ENCODE measurements at places on chromosomes 5 and 9.

GRCh38 chr5:134143944-134144941 is 29.8 kb downstream of the TCF7 start:
- DNase-seq: no peak

DNA sequence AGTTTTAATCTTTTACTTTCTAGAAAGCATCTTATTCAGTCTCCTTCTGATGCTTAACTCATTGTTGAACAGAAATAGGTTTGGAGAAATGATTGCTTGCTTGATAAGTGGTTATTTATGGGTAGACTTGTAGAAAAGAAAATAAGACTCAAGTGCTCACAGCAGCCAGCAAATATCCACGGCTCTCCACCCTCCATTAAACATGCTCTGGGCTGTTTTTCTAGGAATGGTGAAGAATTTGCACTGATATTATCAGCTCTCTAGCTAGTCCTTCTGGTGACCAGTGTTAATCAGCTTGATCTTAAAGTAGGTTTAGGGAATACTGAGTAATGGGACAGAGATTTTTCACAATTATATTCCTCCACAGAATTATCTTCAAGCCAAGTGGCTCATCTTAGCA is 60.6 kb downstream of the SLC1A3 start:
- no peak for DNase-seq

DNA sequence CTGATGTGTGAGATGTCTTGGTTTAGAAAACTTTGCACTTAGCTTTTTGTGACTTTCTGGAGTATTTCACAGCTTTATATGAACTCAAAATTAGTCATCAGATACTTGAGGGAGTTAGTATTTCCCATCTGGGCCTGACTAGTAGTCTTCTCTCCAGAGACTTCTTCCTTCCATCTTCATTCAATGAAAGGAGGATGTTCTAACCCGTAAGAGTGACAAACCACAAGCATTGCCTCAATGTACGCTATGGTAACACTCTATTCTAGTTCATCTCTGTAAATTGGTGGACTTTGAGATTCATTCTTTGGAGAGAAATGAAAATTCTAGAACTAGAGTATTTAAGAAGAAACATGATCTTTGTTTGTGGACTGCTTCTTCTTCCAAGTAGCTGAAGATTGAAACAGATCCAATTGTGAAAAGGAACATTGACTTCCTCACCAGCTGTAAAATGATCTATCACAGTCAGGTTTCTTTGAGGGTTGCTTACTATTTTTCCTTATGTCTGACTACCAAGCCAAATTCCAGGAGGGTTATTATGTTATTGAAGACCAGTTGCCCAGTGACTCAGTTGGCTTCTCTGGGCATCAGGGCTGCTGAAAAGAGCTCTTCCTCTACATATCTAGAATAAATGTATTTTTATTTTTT is 157.6 kb downstream of the SLC12A2 start:
- no peak for DNase-seq

DNA sequence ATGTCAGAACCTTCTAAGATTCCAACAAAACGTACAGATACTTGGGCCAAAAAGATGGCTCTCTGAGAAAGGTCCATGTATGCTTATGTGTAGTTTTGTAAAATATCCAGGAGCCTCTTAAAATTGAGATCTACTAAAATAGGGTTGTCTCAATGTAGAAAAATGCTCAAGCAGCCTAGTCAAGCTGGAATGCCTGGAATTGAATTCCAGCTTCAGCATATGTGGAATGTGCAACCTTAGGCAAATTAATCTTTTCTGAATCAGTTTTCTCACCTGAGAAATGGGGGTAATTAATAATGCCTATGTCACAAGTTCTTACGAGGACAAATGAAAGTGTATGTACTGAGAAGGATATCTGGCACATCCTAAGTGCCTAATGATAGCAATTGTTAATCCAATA is 662.4 kb downstream of the DTWD2 start:
- no peak for DNase-seq

DNA sequence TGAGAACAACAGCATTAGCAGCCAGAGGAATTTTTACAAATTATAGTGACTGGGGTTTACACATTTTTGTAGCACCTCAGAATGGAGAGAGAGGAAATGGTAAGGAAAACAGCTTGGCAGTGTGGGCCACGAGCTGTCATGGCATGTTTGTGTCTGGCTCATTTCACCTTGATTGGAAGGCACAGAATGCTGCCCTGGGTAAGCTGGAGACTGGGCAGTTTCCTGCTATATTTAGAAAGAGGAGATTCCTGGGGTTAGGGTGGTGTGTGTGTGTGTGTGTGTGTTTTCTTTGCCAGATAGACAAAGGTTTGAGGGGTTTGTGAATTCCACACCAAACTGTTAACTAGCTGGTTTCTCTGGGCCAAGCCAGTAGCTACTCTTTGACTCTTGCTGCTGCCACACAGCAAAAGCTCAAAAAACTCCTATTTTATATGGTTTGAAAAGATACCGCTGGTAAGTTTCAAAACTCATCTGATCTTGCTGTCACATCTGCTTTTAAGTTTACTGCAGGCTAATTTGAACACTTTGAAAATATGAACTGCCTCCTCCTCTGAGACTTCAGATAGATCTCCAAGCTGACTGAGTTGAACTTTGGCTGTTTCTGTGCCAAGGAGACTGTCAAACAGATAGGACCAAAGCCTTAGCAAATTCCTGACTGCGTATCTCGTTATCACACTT is 9.1 kb downstream of the ARHGAP26 start:
- DNase-seq: no peak

GRCh38 chr9:89890326-89890980 is 285.6 kb downstream of the GADD45G start:
- no peak for DNase-seq

DNA sequence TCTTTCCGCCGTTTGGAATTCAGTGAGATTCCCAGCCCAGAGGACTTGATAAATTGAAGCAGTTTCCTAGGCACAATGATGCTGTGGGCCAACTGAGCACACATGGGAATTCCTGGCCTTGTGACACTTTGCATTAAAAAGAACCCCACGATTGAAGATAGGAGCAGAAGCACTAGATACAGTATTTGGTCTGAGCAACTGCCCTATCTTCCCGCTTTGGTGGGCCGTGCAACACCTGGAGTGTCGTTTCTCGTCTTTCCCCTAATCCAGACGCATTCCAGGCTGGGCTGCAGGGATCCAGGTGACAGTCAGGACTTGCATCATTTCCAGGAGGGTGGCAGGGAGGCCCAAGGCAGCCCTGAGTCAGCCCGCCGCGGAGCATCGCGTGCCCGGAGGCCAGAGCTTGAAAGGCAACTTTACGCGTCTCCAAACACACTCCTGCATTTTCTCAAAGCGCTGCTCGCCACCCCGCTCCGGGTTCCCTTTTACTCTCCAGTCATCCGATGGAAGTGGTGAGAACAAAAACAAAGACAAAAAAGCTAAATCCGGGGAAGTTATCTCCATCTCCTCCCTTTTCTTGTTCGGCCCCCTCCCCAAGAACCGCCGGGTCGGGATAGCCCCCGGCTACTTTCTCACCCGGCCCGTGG is 753 bp upstream of the STC2 start:
- DNase-seq: no peak

- DNase-seq: no peak
These were observed 12.3 kb downstream of the PPP2R2B start for GRCh38 chr5:146866263-146866662.

DNA sequence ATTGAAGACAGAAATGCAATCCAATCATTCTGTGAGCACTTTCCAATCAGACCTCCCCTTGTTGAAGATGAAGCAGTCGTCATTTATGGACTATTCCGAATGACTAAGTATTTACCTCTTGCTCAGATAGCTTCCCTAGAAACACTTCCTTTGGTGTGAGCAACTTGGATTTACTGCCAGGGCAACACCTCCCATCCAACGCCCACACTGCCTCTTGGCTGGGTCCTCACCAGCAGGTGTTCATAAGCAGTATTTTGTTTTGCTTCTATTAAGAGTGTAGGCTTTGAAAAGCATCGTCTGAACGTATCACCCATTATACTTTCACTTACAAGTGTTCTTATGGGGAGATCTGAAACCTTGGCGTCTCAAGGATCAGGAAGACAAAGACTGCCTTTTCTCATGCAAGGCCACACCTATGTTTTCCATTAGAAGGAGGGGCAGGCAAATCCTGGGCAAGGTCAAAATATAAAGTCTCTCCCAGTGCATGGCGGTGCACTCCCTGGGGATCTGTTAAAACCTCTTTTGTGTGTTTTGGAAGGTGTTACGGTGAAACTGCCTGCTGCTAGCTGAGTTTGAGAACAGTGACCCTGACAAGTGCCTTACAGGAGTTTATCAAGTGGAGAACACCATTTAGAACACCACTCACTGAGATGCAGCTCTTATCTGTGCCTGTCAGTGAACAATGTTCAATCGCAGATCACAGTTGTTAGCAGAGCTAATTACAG is 10.6 kb upstream of the MARCHF3 start:
- DNase-seq: no peak

GRCh38 chr9:104658496-104659195 is 35.7 kb upstream of the OR13D1 start:
- no peak for DNase-seq

DNA sequence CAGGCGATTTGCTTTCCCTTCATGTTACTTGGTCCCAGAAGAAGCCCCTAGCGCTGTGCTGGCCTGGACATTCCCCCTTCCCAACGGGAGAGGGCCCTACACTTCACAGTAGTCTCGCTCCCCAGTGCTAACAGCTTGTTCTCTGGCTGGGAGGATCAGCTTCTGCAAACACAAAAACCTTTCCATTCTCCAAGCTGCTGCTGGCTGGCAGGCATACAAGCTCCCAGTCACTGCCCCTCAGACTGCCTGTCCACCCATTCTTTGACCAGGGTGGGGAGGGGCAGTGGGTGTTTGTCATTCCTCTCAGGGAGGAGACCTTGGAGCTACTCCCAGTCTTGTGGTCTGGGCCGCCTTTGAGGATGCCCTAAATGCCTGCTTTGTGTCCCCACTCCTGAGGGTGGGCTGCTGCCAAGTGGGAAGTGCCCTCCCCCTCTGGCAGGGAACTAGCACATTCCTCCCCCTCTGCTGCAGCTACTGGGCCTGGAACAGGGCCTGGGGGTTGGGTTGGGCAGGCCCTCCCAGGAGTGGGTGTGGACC is 20.8 kb downstream of the ENHO start:
- no peak for DNase-seq

DNA sequence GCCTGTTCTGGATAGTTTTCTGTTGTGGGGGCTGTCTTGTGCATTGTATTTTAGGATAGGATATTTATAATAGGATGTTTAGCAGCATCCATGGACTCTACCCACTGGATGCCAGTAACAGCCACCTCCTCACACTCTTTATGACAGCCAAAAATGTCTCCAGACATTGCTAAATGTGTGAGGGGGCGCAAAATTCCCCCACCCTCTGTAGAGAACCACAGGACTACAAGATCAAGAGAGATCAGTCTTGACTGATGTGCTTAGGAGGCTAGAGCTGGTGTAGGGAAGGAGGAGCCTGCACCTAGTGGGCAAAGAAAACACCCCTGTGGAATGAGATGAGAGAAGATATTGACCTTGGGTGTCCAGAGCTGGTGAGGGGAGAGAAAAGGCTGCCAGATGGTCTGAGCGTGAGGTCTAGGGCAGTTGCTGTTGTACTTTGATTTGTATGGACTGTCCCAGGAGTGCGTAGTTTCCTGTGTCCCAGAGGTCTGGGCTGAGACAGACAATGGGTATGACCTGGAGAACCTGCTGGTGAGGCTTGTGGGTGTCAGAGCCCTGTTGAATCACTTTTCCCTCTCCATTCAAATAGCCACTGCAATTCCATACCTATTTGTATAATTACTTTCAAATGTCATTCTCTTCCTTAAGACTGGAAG is 16.3 kb downstream of the DAPK1 start:
- DNase-seq: no peak

DNA sequence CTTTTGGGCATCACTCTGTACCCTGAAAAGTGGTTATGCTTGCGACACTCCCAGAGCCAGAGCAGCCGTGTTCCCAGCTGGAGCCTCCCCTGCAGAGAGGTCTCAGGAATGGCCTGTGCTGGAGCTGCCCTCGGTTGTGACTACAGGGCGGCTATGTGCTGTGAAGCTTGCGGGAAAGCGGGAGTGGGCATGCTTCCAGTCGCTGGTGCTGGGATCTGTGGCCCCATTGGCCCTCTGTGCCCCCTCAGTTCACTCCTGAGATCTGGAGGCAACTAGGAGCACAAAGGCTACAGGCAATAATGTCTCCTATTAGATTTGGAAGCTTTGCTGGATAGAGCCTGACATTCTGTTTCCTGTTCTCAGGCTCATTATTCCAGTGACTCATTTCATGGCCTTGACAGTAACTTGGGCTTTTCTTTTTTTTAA is 56.9 kb downstream of the GPR107 start:
- DNase-seq: no peak

DNA sequence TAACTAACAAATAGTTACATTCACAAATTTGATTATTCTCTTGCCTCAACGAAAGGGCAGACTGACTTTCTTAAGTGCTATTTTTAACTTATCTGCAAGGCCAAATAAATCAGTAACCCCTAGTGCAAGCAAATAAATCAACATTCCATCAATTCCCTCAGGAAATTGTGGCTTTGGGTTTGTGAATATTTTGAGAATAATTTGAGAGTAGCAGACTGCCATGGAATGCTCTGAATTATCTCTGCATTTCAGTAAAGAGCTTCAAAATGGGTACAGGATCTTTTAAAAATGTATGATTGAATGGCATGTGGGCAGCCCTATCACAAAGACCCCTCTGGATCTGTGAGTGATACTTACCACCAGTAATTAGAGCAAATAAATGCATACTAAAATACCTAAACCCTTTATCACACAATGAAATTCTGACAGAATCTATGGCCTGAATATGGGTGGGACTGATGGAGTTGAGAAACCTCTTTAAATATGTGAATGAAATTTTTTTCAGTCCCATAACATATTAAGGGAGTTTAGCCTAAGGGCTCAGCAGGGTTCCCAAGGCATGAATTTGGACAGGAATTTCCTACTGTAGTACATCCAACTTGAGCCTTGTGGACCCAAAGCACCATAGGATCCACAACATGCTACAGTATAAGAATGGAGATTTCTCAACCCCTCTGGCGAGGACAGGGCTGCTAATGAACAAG is 92.5 kb upstream of the ITGA2 start:
- no peak for DNase-seq

GRCh38 chr5:169354921-169355320 is 54.0 kb upstream of the SLIT3 start:
- no peak for DNase-seq

DNA sequence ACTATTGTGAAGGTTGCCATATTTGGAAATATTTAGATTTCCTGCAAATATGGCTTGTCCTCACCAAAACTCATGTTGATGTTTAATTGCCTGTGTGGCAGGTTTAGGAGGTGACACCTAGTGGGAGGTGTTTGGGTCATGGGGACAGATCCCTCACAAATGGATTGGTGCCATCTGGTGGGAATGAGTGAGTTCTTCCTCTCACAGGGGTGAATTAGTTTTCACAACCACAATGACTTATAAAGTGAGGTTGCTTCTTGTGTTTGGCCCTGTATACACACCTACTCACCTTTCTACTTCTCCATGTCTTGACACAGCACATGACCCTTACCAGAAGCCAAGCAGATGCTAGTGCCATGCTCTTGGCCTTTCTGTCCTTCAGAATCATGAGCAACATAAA is 41.1 kb downstream of the ISOC1 start:
- no peak for DNase-seq

All from stimulated activated CD4-positive, alpha-beta T cell treated with anti-CD3 and anti-CD28 coated beads, Interleukin-12 subunit alpha, Interleukin-12 subunit beta, amount 100 ng/mL, for 4 hours (primary cell).